ENCODE measurements at places on chromosomes 6 and 20.
A peak's percentile ranks its signal among the peaks of the same experiment; 100 is the strongest.

DNA sequence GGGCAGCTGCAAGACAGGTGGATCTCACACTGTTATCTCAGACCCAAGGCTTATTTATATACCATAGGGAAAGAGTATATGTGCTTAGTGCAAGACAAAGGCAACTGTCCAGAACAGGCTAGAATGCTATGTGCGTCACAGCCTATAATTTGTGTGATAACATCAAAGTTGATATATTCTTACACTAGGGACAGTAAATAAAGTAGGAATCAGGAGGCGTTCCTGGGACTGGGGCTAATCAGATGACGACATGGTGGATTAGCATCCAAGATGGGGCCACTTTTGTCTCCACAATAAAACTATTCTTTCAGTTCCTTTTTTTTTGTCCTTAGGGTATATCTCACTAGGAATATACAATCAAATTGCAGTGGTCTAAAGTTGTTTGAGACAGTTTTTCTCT, 54.9 kb upstream of the IER3 start:
- no peak for DNase-seq

DNA sequence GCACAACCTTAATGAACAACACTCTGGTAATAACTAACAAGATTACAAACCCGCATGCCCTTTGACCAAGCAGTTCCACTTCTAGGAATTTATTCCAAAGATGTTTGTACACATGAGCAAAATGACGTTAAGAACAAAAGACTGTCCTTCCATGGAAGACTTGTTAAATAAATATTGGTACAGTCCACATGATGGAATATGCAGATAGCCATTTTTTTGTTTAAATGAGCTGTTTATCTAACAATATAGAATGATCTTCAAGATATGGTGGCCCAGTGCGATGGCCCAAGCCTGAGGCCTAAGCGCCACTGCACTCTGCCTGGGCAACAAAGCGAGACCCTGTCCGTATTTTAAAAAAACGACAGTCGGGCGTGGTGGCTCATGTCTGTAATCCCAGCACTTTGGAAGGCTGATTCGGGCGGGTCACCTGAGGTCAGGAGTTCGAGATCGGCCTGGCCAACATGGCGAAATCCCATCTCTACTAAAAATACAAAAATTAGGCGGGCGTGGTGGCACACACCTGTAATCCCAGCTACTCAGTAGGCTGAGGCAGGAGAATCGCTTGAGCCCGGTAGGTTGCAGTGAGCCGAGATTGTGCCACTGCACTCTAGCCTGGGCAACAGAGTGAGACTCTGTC, 7.4 kb upstream of the AHCY start:
- DNase-seq, result no peak

GRCh38 chr6:141956046-141956761, 176.5 kb upstream of the GJE1 start:
- no peak for DNase-seq

DNA sequence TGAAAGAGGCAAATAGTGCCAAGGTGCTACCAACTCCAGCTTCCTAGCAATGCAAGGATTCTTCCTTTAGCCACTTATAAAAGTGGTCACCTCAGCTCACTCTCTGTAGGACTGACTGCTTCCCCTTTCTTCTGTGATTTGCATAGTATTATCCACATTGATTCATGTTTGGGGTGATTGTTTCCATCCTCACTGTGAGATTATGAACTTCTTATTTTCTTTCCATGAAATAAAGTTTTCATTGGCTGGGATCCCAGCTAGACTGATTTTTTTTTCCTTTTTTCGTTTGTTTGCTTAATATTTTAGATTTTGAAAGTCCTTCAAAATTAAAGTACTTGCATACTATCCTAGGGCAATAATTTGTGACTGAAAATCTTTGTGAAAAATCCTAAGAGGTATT, 50.5 kb downstream of the EYA4 start:
- DNase-seq, result no peak

GRCh38 chr6:105301756-105302616, 100.9 kb downstream of the PREP start:
- DNase-seq, result no peak

DNA sequence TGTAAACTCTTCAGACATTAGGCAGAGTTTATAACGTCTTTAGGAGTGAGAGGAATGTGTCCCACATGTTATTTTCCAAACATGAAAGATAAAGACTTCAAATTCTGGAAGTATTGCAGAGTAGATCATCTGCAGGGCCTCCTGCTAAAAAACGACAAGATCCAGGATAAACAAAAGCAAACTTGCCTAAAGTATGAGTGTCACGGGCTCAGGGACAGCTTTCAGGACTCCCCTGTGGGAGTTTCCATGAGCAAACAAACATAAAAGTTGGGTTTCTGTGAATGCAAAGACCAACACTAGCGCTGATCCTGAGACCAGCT, 76.9 kb downstream of the TXNDC5 start:
- no peak for DNase-seq

DNA sequence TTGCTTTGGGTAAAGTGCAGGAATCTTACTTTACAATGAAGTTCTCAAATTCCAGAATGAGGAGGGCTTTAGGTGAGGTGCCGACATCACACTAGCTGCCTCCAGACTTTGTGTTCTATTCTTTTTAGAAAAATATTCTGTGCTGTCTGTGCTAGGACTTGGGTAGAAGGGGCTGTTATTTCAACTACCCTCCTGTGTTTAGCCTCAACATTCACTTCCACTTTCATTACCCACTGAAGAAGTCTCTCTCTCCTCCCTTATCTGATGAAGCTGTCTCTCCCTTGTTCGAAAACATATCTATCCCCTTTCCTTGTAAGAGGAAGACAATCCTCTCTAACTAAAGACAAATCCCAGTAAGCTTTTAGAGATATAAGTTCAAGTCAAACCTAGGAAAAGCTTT, 25.0 kb upstream of the BRPF3 start:
- DNase-seq, result no peak

GRCh38 chr6:12637960-12638641, 78.5 kb upstream of the PHACTR1 start:
- peak; percentile 10 for DNase-seq

DNA sequence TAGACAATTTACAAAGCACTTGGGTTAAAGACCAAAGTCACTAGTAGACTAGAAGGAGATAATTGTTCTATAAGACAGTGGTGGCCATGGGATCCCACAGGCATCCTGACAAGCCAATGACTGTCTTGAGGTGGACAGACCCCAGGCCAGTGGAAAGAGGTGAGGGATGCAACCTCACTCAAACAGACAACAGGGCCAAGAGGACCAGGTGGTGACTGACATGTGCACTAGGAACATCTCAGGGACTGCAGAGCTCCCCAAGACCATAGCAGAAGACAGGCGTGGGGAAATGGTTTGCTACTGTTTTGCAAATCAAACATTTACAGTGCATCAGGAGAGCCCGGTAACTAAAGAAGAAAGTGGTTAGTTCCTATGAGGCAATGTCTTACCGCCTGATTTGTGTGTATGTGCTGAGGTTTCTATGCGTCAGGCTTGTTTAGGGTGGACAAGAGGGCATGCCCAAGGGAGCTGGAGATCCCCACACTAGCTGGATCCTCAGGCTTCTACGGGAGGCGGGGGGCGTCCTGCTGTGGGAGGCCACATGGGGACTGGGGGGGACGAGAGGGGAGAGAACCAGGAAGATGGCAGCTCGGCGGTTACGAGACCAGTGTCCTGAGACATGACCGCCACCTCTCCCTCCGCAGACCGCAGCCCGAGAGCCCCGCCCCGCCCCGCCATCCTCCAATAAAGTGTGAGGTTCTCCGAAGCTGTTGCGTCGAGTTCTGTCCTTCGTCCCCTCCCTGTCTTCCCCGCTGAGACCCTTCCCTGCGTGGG, 623 bp upstream of the MRPS26 start:
- peak; percentile 50 for DNase-seq

DNA sequence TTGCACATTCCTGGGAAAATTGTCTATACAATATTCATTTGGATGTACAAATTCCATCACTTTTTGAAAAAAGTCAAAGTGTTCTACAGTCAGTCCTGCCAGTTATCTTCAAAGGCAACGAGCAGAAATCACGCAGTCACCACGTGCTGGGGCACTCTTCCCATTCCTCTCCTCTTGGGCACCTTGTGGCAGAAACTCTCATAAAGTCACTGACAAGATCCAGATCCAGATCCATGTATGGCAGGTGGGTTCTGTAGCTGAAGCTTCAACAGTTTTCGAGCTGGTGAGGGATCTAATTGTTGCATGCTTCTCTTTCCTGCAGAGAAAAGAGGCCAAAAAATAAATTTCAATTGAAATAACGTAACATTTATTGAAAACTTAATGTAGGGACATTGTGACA, 6.7 kb upstream of the NDRG3 start:
- no peak for DNase-seq

DNA sequence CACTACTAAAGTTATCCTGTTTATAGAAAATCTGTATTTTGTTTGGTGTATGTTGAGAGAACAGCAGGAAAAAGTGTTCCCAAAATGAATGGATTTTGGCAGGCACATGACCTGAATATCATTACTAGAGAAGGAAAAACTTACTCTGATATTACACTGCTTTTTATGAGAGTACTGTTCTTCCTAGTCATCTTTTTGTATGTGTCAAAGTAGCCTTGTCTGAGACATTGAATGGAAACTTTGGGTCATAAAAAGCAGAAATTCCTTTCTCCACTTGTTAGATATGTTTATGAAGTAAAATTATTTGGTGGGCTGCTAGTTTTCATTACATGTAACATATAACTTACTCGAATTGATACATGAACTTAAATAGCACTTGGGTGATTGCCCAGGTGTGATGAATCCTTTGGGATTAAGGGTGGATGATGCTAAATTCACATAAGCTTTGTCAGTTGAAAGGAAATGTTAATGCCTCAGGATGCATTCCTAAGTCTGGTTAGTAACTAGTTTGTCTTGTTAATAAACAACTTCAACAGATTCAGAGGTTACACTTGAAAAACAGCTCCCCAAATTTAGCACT, 206.7 kb downstream of the CENPW start:
- no peak for DNase-seq

DNA sequence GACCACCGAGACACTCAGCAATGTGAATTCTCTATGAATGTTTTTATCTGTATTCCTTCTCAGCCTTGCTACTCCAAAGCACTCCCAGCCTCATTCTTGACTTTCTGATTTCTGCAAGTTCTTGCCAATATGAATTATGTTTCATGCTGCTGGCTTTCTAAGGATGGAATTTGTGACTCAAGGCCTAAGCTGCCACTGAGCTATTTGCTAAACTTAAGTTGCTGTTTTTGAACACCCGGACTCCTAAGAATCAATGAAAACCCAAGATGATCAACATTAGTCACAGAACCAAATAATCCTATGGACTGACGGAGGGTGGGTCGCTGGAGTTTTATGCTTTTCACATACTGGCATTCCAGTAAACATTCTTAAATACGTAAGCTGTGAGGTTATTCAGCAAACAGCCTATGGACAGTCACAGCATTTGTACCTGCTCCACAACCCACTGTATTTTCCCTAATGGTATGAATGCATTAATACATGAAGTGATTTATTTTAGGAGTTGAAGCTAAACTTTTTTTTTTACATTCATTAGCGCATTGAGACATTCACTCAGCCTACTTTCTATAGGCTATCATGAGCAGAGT, 8.2 kb upstream of the PXDC1 start:
- no peak for DNase-seq

DNA sequence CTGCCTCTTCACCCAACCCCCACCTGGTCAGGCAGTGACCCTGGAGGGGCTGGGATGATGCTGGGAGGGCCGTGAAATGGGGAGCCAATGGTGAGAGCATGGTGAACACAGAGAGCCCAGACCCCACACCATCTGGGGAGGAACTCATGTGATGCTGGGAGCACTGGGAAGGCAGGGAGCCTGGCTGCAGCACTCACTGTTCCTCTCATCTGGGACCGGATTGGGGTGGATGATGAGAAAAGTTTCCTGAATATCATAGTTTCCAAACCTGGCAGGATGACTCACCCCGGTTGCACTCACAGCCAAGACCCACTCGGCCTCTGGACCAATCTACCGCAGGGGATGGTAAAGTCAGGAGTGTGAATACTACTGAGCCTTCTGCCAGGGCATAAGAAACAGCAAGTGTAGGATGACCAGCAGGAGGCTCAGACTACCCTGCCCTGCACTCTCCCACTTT, 21.8 kb downstream of the ULBP1 start:
- DNase-seq, result no peak

Measured in stimulated activated CD4-positive, alpha-beta T cell treated with anti-CD3 and anti-CD28 coated beads, Interleukin-15, amount 100 ng/mL, for 48 hours (primary cell).